AG08395 (cell line): ENCODE measurements at places on chromosomes 1 and 21.
A peak's percentile ranks its signal among the peaks of the same experiment; 100 is the strongest.

- DNase-seq = no peak
Measured at GRCh38 chr1:147414505-147415163, 126.7 kb upstream of the BCL9 start.

DNA sequence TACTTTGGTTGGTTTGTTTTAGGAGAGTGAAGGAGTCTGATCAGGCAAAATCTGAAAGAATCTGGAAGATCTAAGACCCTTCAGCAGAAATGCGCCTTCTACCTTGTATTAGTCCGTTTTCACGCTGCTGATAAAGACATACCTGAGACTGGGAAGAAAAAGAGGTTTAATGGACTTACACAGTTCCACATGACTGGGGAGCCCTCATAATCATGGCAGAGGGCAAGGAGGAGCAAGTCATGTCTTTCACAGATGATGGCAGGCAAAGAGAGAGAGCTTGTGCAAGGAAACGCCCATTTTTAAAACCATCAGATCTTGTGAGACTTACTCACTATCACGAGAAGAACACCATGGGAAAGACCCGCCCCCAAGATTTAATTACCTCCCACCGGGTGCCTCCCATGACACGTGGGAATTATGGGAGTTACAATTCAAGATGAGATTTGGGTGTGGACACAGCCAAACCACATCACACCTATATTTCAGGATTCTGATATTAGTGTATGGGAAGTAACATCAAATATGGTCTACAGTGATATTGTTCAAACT, 99.3 kb downstream of the GLUL start:
- DNase-seq = no peak

DNA sequence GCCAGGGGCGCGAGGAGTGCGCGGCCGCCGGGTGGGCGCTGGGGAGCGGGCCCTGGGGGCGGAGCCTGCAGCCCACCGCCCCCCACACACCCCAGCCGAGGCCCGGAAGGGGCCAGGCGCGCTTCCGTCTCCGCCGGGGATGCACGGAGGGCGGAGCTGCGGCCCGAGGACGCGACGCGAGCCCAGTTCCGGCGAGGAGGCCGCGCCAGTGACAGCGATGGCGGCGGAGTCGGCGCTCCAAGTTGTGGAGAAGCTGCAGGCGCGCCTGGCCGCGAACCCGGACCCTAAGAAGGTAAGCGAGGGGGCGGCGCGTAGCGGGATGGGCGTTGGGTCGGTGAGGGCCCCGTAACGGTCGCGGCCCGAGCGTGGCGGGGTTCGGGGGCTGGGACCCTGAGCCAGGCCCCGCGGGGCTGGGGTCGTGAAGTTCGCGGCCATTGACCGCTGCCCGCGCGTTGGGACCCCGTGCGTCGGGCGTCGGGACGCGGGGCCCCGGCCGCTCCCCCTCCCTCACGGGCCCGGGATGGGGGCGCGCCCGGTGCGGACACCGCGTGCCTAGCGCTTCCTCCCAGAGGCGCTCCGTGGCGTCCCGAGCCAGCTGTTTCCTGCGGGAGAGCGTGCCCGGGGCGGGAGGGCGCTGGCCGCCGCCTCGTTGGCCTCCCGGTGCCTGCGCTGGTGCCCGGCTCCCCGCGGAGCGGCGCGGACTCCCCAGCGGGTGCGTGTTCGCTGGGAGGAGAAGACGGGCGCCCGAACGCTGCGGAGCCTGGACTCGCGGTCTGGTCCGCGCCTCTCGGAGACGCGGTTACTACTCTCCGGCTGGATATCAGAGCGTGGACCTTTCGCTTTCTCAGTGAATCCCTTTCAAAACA, at the start of gene ELOA:
Gene ELOA (plus strand): TSS at position 185 of the 866 bp plus-strand sequence. CDS start 33 bp downstream, at position 218.
- DNase-seq = peak; percentile 87

DNA sequence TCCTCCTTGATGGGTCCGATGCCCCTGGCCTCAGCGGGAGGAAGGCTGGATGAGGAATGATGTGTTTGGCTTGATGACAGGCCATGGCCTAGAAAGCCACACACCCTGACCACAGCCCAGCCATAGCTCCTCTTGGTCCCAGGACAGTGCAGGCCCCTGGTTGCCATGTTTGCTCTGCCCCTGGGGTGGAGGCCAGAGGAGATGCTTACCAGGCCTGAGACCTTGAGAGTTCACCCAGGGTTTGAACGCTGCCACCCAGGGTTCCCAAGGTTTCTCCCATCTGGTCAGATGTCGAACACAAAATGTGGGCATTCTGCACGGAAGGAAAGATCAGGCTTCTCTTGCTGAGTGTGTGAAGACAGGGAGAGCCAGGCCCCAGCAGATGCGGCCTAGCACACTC, 2.6 kb downstream of the C1orf226 start:
- no peak for DNase-seq

GRCh38 chr1:154877370-154877974, 7.4 kb upstream of the KCNN3 start:
- no peak for DNase-seq
